Fibroblast of skin of left biceps (primary cell): ENCODE measurements at places on chromosomes 7 and 10.

GRCh38 chr7:1044189-1045068, at the start of gene GPR146:
Gene GPR146 (plus strand): TSS chr7:1044546. CDS start chr7:1057516, 12,970 bp downstream.
- peak; percentile 86 for DNase-seq

- DNase-seq = no peak
Measured at GRCh38 chr7:123492485-123492884, 41.9 kb downstream of the IQUB start.

- DNase-seq = no peak
Measured at GRCh38 chr7:40329601-40330153, 194.9 kb downstream of the SUGCT start.

- DNase-seq = no peak
Measured at GRCh38 chr7:41252957-41253356, 449.9 kb downstream of the INHBA start.

DNA sequence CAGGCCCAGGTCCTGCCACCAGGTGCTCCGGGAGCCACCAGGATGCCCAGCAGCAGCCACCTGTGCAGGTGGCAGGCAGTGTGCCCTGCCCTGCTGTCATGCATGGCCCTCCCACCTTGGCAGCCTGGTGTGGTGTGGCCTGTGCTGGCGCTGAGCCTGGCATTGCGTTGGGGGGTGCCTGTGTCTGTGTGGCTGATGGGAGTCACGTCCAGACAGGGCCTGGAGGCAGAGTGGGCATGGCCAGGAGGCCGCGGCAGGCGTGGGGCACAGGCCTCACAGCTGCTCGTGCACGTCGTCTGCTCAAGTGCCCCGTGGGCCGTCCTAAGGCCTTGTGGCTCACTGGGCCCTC, 8.7 kb downstream of the TTYH3 start:
- no peak for DNase-seq

GRCh38 chr10:85222300-85222699, 893.9 kb downstream of the CCSER2 start:
- no peak for DNase-seq

DNA sequence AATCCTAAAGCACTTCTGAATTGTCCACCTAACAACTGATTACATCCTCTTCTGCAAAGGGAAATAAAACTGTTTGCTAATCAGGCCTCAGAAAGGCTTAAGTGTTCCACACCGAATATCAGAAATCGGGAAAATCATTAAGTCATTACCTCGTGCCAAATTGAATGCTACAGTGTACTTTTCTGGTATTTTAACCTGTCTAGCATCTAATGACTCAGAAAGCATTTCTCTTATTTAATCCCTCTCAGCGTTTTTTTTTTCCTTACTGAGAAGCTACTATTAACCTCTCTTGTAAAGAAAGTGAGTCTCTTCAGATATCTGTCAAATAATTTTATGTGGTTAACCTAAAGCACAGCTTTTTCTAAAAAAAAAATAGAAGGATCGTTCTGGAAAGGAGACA, 28.6 kb downstream of the VIM start:
- DNase-seq = no peak
